Right lobe of liver (tissue), 6 donors: ENCODE measurements at places on chromosomes 6 and 20. TPM values are rescaled to one million over a fixed set of nuclear protein-coding genes. Genes with fewer than 3 reads are reported as not detected.

- H3K27me3 ChIP-seq = no peaks in the 10 kb centered on the region
- no peak for DNase-seq
- H3K27ac ChIP-seq = no peak overlapping the region
Observed at GRCh38 chr6:64250126-64250525, 614.5 kb downstream of the PHF3 start.

- no peaks in the 10 kb centered on the region for H3K27me3 ChIP-seq
- H3K4me3 ChIP-seq = no peak overlapping the region
- no peak for DNase-seq
- no peak overlapping the region for H3K27ac ChIP-seq
Observed at GRCh38 chr6:50989123-50989522, 170.5 kb downstream of the TFAP2B start.

GRCh38 chr20:46423342-46423741 lies 16.9 kb upstream of the ELMO2 start:
- H3K27ac ChIP-seq = no peak overlapping the region
- no peaks in the 10 kb centered on the region for H3K36me3 ChIP-seq
- no peak overlapping the region for H3K4me3 ChIP-seq
- no peak for DNase-seq
- no peaks in the 10 kb centered on the region for H3K27me3 ChIP-seq

DNA sequence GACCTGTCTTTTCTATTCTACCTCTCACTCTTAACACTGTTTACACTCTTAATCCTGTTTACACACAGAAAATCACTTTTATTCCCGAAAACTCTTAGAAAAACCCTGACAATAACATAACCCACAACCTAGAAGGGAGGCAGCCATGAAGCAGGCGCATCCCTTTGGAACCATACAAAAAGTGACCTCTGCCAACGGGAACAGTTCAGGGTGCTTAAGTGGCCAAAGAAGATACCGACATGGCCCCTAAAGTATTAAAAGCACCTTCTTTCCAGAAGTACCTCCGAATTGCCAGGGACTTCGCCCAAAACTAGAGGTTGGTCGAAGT lies 490 bp downstream of the MMUT start:
- H3K27me3 ChIP-seq = no peaks in the 10 kb centered on the region
- H3K4me3 ChIP-seq = peak overlapping the region; percentile 83
- H3K4me1 ChIP-seq = no peaks in the 10 kb centered on the region
- peak overlapping the region; percentile 77 for H3K27ac ChIP-seq
- H3K36me3 ChIP-seq = no peaks in the 10 kb centered on the region

GRCh38 chr6:21666201-21666691 lies 72.7 kb downstream of the SOX4 start:
- peak overlapping the region; percentile 4 for H3K4me3 ChIP-seq
- no peaks in the 10 kb centered on the region for H3K4me1 ChIP-seq
- H3K36me3 ChIP-seq = no peaks in the 10 kb centered on the region
- H3K27me3 ChIP-seq = peaks cover 14% of the 10 kb centered on the region
- no peak overlapping the region for H3K27ac ChIP-seq
- DNase-seq = no peak

GRCh38 chr20:41989935-41990635 lies 371.9 kb upstream of the CHD6 start:
- no peak overlapping the region for H3K27ac ChIP-seq
- no peaks in the 10 kb centered on the region for H3K4me1 ChIP-seq
- no peak for DNase-seq
- H3K27me3 ChIP-seq = no peaks in the 10 kb centered on the region
- H3K36me3 ChIP-seq = no peaks in the 10 kb centered on the region

DNA sequence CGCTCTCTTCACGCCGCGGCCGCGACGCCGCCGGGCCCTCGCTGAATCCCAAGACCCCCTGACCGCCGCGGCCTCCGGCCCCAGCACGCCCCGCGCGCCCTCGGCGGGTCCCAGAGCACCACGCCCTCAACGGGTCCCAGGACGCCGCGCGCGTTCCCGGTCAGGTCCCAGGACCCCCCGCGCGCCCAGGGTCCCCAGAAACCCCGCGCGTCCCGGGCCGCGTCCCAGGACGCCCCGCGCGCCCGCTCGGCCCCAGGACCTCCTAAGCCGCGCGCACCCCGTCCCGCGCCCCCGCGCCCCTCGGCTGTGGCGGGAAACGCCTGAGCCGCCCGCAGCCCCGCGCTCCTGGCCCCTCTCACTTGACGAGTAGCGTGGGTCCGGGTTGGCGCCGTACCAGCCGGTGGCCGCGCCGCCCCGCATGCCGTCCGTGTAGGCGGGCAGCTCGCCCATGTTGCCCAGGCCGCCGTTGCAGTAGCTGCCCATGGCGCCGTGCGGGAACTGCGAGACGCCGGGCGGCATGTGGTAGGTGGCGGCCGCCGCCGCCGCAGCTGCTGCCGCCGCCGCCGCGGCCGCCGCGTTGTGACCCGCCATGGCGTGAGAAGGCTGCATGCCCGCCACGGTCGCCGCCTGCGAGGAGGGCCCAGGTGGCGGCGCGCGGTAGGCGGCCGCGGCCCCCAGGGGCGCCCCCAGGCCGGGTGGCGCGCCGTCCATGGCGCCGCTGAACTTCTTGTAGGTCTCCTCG lies 556 bp downstream of the NKX2-4 start:
- H3K4me1 ChIP-seq = no peaks in the 10 kb centered on the region
- peaks cover 48% of the 10 kb centered on the region for H3K27me3 ChIP-seq
- no peaks in the 10 kb centered on the region for H3K36me3 ChIP-seq
- H3K4me3 ChIP-seq = no peak overlapping the region

GRCh38 chr6:165487950-165488349 lies 175.1 kb downstream of the PDE10A start:
- no peak for DNase-seq
- H3K27me3 ChIP-seq = no peaks in the 10 kb centered on the region
- no peak overlapping the region for H3K4me3 ChIP-seq
- no peaks in the 10 kb centered on the region for H3K36me3 ChIP-seq
- no peak overlapping the region for H3K27ac ChIP-seq

- DNase-seq = no peak
- H3K27ac ChIP-seq = no peak overlapping the region
- H3K4me3 ChIP-seq = no peak overlapping the region
- H3K4me1 ChIP-seq = no peaks in the 10 kb centered on the region
Observed at GRCh38 chr6:89961481-89961880, 67.2 kb downstream of the GJA10 start.

DNA sequence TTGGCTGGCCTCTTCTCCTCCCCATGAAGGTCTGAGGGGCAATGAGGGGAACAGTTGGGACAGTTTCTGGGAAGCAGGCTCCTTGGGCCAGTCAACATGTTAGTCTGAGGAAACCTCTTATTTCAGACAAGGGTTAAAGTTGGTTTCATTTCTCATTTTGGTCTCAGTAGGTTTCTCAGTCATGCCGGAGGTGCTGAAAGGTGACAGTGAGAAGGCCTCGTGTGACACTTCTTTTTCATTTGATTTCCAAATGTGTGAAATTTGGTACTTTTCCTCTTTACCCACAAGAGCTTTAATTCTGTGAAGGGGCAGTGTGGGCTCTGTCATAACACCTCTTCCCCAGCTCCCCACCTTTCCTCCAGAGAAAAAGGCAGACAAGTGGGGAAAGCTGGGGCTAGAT lies 7.5 kb upstream of the GLP1R start:
- H3K27me3 ChIP-seq = no peaks in the 10 kb centered on the region
- H3K4me1 ChIP-seq = no peaks in the 10 kb centered on the region
- no peak overlapping the region for H3K4me3 ChIP-seq
- H3K36me3 ChIP-seq = no peaks in the 10 kb centered on the region
- no peak overlapping the region for H3K27ac ChIP-seq
- DNase-seq = no peak

GRCh38 chr6:22036275-22036674 lies 260.6 kb downstream of the PRL start:
- no peaks in the 10 kb centered on the region for H3K36me3 ChIP-seq
- H3K4me3 ChIP-seq = no peak overlapping the region
- H3K4me1 ChIP-seq = no peaks in the 10 kb centered on the region
- DNase-seq = no peak

The RAET1L gene
- total RNA-seq = not detected

The THBD gene
- 14.3 TPM for total RNA-seq

The CABLES2 gene
- total RNA-seq = 1.5 TPM
